ENCODE measurements at places on chromosomes 4 and X.

DNA sequence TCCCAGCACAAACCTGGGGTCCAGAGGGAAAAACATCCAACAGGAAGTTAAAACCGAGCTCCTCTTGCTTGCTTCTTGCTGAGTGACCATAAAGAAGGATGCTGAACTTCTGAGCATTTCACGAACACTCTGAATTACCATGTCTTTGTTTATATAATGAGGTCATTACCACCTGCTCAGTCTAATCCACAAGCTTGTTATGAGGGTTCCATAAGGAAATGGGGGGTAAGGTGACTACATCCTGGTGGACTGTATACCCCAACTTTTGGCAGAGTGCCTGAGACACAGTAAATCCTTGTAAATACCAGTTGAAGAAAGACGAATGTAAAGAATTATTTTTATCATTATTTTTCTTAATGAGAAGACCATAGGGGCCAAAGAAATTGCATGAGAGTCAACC, 16.8 kb downstream of the CCDC149 start:
- DNase-seq: no peak

DNA sequence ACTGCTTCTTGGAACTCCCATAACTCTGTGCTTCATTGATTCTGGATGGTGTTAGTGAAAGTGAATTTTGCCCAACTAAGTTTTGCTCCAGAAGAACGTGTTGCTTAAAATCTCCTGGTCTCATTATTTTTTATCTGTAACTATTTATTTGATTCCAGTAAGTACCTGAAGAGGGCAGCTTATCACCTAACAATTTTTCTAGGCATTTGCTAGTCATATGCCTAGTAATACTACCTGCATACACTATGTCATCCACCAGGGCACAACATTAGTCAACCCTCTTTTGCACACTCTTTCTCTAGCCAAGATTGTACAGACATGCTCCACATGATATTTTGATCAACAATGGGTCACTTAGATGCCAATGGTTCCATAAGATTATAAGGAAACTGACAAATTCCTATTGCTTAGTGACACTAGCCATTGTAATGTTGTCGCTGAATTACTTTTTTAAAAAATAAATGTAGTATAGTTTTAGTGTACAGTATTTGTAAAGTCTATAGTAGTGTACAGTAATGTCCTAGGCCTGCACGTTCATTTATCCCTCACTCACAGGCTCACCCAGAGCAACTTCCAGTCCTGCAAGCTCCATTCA, 499.9 kb upstream of the AADAT start:
- DNase-seq: peak; percentile 24

DNA sequence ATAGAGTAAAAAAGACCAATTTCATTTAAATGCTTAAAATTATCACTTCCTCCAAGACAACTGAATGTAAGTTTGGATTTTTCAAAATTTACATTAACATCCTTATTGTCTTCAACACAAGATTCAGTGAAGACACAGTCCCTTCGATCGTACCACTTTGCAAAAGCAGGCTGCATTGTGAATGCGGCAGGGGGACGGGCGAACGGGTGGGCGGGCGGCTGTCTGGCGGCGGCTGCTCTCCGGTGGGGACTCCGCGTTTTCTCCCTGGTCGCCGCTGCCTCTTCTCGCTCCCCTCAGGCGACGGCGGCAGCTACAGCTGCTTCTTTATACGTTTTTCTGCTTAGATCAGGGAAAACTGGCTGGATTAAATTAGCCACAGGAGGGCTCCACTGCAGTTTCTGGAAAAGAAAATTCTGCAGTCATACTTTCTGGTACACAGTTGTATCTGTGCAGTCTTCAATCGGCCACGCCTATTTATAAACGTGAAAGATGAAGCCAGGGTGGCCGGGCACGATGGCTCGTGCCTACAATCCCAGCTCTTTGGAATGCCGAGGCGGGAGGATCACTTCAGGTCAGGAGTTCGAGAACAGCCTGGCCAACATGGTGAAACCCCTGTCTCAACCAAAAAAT, 33.9 kb upstream of the HPF1 start:
- peak; percentile 81 for DNase-seq

DNA sequence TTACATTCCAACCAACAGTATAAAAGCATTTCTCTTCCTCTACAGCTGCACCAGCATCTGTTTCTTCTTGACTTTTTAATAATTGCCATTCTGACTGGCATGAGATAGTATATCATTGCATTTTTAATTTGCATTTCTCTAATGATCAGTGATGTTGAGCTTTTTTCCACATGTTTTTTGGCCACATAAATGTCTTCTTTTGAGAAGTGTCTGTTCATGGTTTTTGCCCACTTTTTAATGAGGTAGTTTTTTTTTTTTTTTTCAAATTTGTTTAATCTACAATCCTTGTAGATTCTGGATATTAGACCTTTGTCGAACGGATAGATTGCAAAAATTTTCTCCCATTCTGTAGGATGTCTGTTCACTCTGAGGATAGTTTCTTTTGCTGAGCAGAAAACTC, 39.5 kb upstream of the TBC1D19 start:
- no peak for DNase-seq

- DNase-seq: no peak
Observed at GRCh38 chrX:124257924-124258702, 74.3 kb upstream of the TEX13D start.

DNA sequence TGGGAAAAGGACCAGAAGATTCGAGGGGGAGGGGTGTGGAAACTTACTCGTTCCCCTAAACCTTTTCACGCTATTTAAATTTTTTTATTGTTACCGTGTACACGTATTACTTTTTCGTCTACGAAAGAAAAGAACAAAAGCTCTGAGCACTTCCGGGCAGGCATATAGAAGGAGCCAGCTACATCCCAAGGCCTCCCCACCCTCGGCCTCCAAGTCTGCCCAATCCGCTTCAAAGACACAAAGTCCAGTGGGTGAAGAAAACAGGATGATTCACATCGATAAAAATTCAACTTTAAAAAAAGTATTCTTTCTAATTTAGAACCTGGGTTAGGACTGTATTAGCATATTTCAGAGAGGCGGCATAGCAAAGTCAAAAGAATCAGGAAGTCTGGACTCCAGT, 23.1 kb downstream of the SEL1L3 start:
- no peak for DNase-seq

GRCh38 chr4:29113960-29114359, 1606.2 kb upstream of the PCDH7 start:
- DNase-seq: no peak

DNA sequence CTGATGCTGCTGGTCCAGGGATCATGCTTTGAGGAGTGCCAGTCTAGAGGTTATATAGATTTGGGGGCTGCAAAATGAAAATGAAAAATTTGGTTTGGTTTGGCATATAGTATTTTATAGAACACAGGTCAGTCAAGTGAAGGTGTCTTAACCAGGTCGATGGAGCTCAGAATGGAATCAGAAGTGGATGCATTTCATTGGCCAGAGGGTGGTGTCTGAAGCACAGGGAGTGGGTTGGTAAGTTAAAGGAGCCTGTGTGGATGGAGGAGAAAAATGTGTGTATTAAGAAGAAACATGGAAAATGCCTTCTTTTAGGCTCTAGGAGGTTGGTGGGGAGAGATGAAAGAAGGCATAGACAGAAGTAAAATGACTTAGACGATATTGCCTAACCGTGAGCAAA, 8.6 kb downstream of the GALNT7 start:
- DNase-seq: no peak

DNA sequence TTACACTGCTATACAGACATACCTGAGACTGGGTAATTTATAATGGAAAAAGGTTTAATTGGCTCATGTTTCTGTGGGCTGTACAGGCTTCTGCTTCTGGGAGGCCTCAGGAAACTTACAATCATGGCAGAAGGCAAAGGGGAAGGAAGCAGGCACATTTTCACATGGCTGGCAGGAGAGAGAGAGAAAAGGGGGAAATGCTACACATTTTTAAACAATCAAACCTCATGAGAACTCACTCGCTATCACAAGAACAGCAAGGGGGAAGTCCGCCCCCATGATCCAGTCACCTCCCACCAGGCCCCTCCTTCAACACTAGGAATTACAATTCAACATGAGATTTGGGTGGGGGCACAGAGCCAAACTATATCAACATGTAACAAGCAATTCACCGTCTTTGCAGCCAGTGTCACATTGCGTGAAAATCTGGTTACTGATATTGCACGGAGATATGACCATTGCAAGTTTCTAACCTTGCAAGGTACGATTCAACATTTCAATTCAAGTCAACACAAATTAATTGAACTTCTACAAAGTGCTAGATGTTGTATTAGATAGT, 61.7 kb upstream of the RELL1 start:
- DNase-seq: no peak

GRCh38 chr4:88619971-88620370, 27.7 kb downstream of the HERC3 start:
- no peak for DNase-seq

GRCh38 chr4:146059151-146059550, 116.4 kb upstream of the LSM6 start:
- DNase-seq: no peak

- DNase-seq: no peak
Observed at GRCh38 chr4:113290666-113291065, 241.2 kb downstream of the ANK2 start.

- DNase-seq: no peak
Observed at GRCh38 chr4:78336093-78336943, 215.3 kb upstream of the ANXA3 start.

DNA sequence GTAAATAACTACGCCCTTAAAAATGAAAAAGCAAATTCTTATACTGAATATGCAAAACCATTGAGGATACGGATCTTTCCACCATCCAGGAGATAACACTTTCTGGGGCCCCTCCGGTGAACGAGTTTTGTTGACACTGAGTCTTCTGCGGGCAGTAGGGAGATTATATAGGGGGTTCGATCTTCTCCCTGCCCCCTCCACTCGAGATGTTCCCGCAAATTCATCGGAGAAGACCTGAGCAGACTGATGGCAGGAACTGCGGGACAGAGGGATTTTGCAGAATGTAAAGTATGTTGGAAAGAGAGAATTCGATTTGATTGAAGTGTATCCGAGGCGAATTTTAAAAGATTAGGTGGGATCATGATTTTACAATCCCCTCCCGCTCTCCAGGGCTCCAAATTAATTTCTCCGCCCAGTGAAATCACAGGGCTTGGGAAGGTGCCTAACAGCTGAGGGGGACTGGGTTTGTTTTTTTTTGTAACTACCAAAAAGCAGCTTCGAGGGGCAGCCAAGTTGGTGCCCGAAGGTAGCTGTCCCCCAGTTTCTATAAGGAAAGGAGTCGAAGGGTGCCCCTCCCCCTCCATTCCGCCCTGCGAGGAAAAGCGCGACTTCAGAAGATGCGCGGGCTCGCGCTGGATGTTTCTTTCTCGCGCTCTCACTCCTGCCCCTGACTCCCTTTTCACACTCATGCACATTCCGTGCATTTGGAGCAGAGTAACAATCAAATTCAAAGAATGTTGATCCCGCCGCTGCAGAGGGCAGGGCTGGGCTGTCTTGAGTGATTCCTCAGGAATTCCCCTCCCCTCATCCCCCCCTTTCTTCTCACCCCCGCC, 1.2 kb downstream of the TMEM255A start:
- DNase-seq: peak; percentile 67

DNA sequence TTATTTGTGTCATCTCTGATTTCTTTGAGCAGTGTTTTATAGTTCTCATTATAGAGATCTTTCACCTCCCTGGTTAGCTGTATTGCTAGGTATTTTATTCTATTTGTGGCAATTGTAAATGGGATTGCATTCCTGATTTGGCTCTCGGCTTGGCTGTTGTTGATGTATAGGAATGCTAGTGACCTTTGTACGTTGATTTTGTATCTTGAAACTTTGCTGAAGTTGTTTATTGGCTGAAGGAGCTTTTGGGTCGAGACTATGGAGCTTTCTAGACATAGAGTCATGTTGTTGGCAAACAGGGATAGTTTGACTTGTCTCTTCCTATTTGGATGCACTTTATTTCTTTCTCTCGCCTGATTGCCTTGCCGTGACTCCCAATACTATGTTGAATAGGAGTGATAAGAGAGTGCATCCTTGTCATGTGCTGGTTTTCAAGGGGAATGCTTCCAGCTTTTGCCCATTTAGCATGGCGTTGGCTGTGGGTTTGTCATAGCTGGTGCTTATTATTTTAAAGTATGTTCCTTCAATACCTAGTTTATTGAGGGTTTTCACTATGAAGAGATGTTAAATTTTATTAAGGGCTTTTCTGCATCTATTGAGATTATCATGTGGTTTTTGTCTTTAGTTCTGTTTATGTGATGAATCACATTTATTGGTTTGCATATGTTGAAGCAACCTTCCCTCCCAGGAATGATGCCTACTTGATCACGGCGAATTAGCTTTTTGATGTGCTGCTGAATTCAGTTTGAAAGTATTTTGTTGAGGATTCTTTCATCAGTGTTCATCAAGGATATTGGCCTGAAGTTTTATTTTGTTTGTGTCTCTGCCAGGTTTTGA, 72.7 kb upstream of the BOD1L1 start:
- no peak for DNase-seq

- peak; percentile 19 for DNase-seq
Observed at GRCh38 chrX:1106478-1107210, 105.8 kb downstream of the CRLF2 start.

All from neural progenitor cell (in vitro differentiated cells).